Chondrocyte (in vitro differentiated cells): ENCODE measurements at places on chromosomes 2 and 18. TPM values are rescaled to one million over a fixed set of nuclear protein-coding genes. Genes with fewer than 3 reads are reported as not detected.

- DNase-seq: no peak
Observed at GRCh38 chr2:37375741-37376288, 31.4 kb downstream of the QPCT start.

PDE1A gene
- total RNA-seq: 0.69 to 4.5 TPM (median 1.1 TPM) in 3 replicates

- no peak for DNase-seq
Observed at GRCh38 chr2:76953733-76954347, 568.3 kb downstream of the LRRTM4 start.

DNA sequence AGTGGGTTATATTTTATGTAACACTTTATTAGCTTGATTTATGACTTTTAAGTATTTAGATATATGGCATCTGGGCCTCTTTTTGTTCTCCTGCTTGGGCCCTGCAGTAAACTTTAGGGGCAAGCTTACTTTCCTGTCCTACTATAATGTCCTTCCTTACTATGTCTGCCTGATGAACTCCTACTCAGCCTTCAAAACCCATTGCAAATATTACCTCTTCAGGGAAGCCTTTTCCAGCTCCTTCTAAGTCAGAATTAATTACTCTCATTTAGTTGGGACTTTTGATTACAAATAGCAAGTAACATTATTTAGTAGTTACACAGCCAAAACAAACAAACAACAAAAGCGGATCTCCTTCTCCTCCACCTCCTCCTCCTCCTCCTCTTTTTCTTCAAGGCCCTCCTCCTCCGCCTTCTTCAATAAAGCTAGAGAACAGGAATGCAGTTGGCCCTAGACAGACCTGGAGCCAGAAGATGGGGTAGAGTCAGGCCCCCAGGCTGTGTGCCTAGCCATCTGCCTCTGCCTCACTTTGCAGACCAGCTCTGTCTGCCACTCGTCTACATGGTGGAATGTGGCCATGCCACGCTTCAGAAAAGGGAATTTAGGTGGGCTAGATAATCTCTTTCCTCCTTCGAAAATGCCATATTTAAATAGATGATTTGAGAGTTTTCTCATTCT, 301.2 kb downstream of the SP3 start:
- DNase-seq: no peak

DNA sequence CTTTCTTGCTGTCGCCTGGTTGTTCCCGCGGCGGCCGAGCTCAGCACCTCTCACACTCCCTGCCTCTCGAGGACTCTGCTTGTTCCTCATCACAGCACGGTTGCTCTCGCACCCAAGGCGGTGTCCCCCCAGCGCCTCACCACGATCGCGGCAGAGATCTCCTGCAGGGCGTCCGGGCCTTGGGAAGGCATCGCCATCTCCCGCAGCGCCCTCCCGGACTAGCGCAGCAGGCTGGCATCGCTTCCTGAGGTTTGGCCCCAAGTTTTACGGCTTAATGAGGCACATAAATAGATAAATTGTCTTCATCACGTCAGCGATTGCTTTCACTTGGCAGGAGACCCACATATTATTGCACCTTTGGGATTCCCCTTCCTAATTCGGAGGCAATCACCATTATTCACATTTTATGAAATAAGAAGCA, 125.4 kb downstream of the RGPD3 start:
- DNase-seq: no peak

MTA3 gene
- 39.1 to 46.8 TPM (median 39.3 TPM) in 3 replicates for total RNA-seq

SCTR gene
- total RNA-seq: not detected in 3 replicates

CXCR1 gene
- not detected in 3 replicates for total RNA-seq

SCYGR7 gene
- total RNA-seq: not detected in 3 replicates

AQP12A gene
- not detected in 3 replicates for total RNA-seq

DNA sequence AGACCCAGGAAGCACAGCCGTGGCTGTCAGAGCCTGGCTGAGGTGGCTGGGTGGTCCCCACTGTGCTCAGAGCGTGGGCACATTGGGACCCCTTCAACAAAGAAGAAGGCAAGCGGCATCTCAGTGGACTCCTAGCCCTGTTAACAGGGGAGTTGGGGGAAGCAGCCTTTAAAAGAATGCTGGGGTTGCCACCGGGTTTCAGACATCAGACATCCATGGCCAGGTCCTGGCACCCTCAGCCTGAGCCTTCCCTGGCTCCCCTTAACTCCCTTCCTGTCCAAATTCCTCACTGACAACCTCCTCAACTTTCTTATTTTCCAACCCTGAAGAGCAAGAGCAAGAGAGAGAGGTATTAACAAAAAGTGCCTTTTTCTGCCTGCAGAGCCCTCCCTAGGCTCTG, 24.8 kb upstream of the GNAL start:
- no peak for DNase-seq

DNA sequence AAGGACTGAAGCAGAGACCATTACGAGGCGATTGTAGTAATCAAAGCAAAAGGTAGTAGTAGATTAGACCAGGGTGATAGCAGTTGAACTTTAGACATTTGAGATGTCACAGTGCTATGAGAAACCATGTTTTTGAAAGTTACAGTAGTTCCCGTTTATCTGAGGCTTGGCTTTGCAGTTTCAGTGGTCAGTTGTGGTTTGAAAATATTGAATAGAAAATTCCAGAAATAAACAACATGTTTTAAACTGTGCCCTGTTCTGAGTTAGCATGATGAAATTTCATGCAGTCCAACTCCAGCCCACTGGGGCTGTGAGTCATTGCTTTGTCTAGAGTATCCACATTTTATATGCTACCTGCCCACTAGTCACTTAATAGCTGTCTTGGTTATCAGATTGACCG, 47.5 kb downstream of the ZNF638 start:
- no peak for DNase-seq

DNA sequence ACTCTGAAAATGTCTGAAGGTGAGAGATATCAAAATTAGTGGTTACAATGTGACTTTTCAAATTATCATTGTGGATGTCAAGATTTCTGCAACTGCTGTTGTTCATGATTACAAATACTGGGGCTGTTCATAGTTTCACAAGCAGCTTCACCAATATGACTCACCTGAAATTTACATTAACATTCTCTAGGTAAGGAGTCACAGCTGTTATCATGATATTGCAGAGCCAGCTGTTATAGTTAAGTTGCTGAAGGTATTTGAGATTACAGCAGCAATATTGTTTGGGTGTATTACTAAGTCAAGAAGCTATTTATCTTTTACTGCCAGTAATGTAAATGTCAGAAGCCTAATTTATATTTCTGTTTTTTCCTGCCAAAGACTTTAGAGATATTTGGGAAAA, 140.0 kb downstream of the MC4R start:
- DNase-seq: no peak

GRCh38 chr18:56516789-56517188, 121.6 kb downstream of the TXNL1 start:
- no peak for DNase-seq

TSN gene
- total RNA-seq: 51.1 to 61.6 TPM (median 57.1 TPM) in 3 replicates

- DNase-seq: no peak
Observed at GRCh38 chr2:235105821-235106359, 154.1 kb downstream of the SH3BP4 start.

GRCh38 chr2:85804583-85804982, 50.8 kb downstream of the ATOH8 start:
- DNase-seq: no peak

DNA sequence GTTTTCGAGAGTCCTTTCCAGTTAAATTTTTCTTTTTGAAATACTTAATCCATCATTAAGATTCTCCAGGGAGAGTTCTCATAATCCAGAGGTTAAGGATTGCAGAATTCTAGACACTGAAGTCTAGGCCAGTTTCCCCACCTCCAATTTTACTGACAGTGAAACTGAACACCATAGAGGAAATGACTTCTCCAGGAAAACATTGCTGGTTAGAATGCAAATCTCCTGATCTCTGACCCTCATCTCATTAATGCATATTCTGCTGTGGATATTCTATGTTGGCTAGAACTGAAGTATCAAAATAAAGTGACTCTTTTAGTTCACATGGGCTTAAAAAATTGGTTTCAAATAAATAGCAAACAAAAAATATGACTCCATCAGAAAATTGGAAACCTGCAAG, 105.8 kb upstream of the UGP2 start:
- no peak for DNase-seq
